ENCODE measurements at places on chromosomes 5 and 9.

DNA sequence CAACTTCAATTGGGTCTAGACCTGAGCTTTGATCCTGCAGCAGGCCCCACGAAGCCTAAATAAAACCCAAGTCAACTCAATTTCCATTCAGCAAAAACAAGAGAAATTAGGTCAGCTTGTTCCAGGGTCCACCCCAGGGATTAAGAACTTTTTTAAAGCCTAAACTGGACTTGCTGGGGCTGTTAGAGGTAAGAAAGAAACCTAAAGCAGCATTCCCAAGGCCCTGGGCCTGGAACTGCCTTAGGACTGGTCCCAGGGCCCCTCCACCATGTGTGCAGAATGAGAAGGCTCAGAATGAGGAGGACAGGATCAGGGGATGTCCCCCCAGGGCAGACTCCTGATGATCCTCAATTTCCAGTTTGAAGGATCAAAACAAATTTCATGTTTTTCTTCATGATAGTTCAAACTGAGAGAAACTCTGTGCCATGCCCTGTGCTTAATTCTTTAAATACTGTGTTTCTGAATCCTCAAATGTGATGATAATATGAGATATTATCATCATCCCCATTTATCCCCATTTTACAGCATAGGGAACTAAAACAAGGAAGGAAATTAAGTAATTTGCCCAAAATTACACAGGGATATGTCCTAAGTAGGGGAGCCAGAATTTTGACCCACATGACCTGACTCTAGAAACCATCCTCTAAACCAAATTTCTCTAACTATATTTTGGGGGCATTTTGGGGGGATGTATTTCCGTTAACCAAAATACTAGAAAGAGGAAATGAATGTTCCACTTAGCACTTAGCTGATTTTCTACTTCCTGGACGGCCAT lies 64.5 kb downstream of the DENND1A start:
- no peak for DNase-seq

DNA sequence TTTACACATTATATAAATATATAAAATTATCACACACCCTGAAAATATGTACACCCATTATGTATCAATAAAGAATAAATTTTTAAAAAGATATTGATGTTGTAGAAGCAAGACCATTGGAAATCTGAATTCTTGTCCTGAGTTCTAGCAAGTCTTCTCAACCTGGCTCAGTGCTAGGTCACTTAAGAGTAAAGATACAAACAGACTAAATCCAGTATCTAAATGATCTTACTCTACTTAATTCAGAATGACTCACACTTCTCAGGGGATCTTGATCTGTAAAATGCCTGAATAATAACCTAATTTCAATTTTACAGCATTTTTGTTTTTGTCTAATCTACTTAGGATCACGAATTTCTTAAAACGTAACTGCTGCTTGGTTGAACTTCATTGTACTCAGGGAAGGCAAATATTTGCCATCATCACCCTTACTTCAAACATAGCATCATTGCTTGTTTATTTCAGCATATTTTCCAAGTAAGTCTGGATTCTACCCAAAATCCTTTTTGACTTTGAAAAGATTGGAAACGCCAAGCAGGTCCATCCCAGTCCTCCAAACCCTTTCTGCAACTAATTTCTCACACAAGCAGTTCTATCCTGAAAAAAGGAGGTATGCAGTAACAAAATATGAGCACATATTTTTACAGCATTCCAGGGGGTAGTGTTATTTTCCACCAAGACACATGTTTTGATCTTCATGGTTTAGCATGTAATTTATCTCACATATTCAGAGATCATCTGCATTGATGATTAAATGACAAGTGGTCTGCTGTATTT lies 582.6 kb downstream of the PSAT1 start:
- no peak for DNase-seq

GRCh38 chr5:137521246-137521645 lies 22.1 kb upstream of the SPOCK1 start:
- no peak for DNase-seq

- no peak for DNase-seq
Measured at GRCh38 chr9:37916471-37917312, 12.8 kb upstream of the SLC25A51 start.

- no peak for DNase-seq
Measured at GRCh38 chr5:179382486-179382885, 37.2 kb upstream of the ADAMTS2 start.

GRCh38 chr5:173944511-173944910 lies 44.5 kb upstream of the C5orf47 start:
- DNase-seq = no peak

GRCh38 chr9:91417602-91418214 lies 5.9 kb downstream of the NFIL3 start:
- no peak for DNase-seq

GRCh38 chr5:147410496-147411358 lies 99.1 kb downstream of the DPYSL3 start:
- DNase-seq = no peak
